ENCODE measurements at places on chromosomes 3 and 15.

- no peak for DNase-seq
Observed at GRCh38 chr3:58666683-58667082, at the start of gene FAM3D. FAM3D (minus strand) TSS chr3:58666774; CDS start chr3:58655563, 11,211 bp downstream.

DNA sequence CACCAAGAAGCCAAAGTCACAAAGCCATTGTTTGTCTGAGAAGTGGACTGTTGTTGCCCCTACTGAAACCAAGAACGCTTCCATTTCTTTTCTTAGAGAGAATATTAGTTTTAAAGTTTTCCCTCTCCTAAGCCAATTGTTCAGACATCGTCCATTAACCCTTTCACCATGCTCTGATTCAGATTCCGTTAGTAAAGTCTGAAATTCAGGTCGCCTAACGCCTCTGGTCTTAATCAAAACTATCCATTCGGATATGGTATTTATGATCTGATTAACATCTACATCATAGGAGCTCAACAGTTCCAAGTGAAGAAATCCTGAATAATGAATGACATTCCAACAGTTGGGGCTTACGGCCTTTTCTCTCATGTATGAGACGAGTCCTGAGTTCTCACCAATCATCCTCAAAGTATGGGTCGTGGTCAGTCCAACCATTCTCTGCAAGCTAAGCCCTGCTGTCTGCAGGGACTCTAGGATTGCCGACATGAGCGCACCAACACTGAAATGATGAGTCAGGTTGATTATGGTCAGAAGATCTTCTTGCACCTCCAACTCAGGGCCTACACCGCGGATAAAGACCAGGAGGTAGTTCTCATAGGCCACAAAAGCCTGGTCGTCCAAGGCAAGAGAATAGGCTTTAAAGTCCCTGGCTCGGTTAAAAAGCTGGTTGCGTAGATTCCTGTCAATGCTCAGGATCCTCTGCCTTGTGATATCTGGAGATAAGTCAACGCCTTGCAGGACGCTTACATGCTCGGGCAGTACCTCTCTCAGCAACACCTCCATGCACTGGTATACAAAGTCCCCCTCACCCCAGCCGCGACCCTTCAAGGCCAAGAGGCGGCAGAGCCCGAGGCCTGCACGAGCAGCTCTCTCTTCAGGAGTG is 767 bp downstream of the EPM2AIP1 start:
- no peak for DNase-seq

- no peak for DNase-seq
Observed at GRCh38 chr3:79047581-79047980, 720.2 kb downstream of the ROBO1 start.

- no peak for DNase-seq
Observed at GRCh38 chr3:53536282-53536681, 41.9 kb downstream of the CACNA1D start.

GRCh38 chr3:154131830-154132229 is 10.6 kb downstream of the ARHGEF26 start:
- no peak for DNase-seq

DNA sequence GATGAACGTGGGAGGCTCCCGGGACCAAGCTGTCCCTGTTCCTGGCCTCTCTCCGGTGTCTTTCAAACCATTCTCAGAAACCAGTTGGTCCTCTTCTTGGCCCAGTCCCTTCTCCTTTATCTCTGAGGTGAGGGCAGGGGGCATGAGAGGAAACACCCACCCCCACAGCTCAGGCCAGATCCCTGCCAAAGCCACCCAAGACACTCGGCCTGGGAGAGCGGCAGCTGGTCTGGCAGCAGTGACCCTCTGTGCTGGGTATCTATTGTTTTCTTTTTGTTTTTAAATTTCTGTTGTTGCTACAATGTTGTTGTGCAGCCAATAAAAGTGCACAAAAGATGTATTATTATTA is 27.3 kb downstream of the ACSBG1 start:
- DNase-seq: no peak

All from D721Med (cell line).